Astrocyte (in vitro differentiated cells and primary cell): ENCODE measurements at places on chromosomes 1 and 21.
A peak's percentile ranks its signal among the peaks of the same experiment; 100 is the strongest.

DNA sequence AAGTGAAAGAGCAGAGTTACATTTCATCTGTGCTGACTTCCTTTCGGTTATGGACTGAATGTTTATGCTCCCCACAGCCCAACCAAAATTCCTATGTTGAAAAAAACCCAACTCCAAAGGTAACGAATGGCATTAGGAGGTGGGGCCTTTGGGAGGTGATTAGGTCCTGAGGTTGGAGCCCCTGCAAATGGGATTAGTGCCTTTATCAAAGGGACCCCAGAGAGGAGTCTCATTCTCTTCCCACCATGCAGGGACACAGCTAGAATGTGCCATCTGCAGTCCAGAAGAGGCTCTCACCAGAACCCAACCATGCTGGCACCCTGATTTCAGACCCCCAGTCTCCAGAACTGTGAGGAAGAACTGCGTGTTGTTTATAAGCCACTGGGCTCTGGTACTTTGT, 199.3 kb downstream of the TOMM20 start:
- DNase-seq, result no peak

GRCh38 chr1:162368451-162368850, 8.2 kb downstream of the SPATA46 start:
- no peak for DNase-seq

GRCh38 chr1:213618094-213618493, 369.7 kb upstream of the PROX1 start:
- no peak for DNase-seq

GRCh38 chr1:64701886-64702285, 43.0 kb upstream of the RAVER2 start:
- no peak for DNase-seq

- DNase-seq, result no peak
Measured at GRCh38 chr1:223390618-223391017, 2.6 kb upstream of the CCDC185 start.

- no peak for DNase-seq
Measured at GRCh38 chr1:38786040-38786436, 73.5 kb downstream of the RRAGC start.

- DNase-seq, result no peak
Measured at GRCh38 chr1:10553118-10553517, 78.4 kb downstream of the PEX14 start.

GRCh38 chr1:218367118-218367517, 22.0 kb downstream of the TGFB2 start:
- no peak for DNase-seq

- DNase-seq, result no peak
Measured at GRCh38 chr1:61224609-61225008, 142.2 kb downstream of the NFIA start.

- peak; percentile 46 for DNase-seq
Measured at GRCh38 chr1:76142771-76143540, 68.4 kb downstream of the ST6GALNAC3 start.

DNA sequence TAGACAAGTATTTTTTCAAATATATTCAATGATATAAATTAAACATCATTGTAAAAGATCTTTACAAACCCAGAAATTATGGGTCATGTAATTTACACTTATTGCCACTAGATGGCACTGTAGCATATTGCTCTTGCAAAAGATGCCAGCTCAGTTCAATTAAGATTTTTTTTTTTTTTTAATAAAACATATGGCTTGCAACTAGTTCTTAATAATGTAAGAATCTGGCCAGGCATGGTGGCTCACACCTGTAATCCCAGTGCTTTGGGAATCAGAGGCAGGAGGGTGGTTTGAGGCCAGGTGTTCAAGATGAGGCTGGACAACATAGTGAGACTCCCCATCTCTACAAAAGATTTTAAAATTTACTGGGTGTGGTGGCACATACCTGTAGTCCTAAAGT, 49.4 kb upstream of the DESI2 start:
- DNase-seq, result no peak

DNA sequence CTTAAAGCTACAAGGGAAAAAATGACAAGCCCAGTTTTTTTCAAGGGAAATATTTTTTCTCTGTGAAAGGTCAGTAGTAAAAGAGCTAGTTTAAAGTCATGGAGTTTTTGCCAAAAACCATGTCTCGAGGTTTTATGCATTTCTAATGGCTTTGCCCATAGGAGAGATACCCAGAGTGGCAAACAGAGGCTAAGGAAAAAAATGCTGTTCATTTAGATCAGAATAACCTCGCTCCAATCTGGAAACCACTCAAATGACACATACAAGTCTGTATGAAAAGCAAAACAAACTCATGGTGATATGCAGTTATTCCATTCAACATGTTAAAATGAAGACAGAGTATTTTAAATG, 36.9 kb upstream of the EDEM3 start:
- peak; percentile 52 for DNase-seq

DNA sequence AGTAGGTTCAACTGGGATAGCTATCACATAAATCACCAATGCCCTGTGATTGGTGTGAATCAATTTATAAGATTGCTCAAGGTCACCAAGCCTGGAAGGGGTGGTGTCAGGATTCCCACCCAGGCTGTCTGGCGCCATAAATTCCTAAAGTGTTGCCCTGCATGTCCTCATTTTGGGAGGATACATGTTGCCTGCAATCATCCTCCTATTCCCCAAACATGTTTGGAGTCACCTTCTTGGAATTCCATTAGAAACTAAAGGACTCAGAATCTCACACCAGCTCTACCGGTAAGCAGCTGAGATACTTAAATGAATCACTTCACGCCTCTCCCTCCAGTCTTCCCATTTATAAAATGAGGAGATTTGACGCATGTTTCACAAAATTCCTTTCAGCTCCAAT, 54.1 kb upstream of the SLC45A1 start:
- DNase-seq, result no peak

DNA sequence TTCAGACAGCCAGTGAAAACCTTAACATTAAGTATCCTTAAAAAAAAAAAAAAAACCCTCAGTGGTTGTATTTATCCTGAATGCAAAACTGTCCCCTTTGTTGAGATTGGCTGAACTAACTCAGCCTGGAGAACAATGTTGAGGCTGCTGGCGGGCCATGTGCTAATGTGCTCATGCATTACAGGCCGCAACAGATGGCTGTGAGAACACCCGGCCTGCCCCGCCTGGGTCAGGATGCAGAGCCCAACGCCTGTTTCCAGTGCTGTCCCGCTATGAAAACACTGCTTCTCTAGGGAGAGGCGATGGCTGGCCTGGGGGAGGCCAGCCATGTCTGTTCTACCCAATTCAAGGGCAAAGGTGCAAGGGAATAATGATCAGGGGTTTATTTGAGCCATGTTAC, 13.8 kb downstream of the OLIG2 start:
- DNase-seq, result no peak

GRCh38 chr21:37525810-37526209, 159.2 kb downstream of the DYRK1A start:
- DNase-seq, result peak; percentile 50
